ENCODE measurements at places on chromosomes 7 and 10.

GRCh38 chr7:46100521-46100920 lies 179.4 kb upstream of the IGFBP3 start:
- DNase-seq: no peak

GRCh38 chr7:101171442-101171837 lies 6.1 kb upstream of the VGF start:
- no peak for DNase-seq

DNA sequence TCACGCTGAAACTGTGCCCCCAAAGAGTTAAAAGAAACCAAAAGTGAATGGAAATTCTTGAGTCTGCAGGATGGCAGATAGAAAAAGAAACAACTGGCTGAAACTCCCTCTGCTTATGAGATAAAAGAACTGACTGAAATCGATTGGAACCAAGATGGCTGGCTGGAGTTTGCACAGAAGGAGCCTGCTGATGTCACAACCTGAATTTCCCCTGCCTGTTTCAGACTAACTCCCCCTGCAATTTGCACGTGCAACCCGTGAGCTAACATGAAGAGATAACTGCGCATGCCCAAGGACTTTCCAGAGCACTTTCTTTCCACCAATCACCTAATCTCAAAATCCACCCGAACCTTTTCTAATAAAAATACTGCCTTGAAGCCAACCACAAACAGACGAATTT lies 435.5 kb downstream of the CALN1 start:
- no peak for DNase-seq

GRCh38 chr10:129417870-129418269 lies 49.2 kb upstream of the MGMT start:
- no peak for DNase-seq

DNA sequence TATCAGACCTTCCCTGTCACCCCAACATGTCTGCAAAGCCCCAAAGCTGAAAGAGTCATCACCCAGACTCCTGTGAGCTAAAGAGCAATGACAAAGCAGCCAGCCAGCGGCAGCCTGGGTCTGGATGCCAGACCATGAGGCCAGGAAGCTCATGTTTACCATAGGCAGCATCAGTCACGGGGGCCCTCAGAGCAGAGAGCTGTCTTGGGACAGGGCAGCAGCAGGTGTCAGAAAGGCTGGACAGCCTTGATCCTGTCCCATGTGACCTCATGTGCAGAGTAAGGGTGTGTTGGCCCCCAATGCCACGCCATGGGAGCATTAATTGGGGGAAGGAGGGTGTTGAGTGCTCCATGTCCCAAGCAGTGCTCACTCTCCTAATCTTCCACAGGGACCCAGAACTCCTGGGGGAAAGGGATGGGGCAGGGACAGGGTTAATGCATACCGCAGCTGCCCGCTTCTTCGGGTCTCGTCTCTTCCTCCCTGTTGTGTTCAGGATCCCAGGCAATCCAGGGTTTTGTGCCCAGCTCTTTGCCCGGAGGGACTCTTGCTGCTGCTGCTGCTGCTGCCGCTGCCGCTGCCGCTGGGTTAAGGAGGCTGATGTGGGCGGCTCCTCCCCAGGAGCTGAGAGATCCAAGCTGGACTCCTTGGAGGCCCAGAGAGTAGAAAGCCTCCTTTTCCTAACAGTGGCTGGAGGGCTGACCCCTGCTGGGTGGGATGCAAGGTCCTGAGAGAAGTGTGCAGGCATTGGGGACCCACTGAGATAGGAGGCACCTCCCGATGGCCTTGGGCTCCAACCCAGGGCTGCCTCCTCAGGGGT lies 7.1 kb downstream of the CCDC201 start:
- DNase-seq: no peak

All from Caki2 (cell line).